ENCODE measurements at places on chromosomes 3 and 15.

GRCh38 chr3:176932433-176932832 lies 264.8 kb downstream of the TBL1XR1 start:
- DNase-seq = no peak

- no peak for DNase-seq
Measured at GRCh38 chr3:107976202-107976800, 114.5 kb downstream of the CD47 start.

GRCh38 chr15:88331291-88331690 lies 74.8 kb upstream of the NTRK3 start:
- DNase-seq = peak; percentile 20

GRCh38 chr15:74780523-74781430 lies 1.1 kb upstream of the CSK start:
- no peak for DNase-seq

DNA sequence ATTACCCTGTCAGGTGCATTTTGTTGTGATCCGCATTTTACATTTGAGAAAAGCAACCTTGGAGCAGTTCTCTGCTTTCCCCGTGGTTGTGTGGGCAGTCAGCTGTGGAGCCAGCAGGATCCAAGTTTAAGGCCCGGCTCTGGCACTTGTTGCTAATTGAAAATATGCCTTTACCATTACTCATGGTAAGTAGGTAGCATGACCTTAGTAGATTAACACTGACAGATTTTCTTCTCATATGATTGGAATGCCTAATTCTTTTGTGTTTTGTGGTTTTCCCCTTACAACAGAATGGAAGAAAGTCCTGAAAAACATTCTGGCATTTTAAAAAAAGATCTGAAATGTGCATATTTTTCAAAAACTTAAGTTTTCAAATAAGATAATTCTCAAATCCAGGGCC lies 246.5 kb upstream of the LRRN1 start:
- no peak for DNase-seq

GRCh38 chr3:150077581-150078247 lies 107.0 kb upstream of the PFN2 start:
- peak; percentile 50 for DNase-seq

DNA sequence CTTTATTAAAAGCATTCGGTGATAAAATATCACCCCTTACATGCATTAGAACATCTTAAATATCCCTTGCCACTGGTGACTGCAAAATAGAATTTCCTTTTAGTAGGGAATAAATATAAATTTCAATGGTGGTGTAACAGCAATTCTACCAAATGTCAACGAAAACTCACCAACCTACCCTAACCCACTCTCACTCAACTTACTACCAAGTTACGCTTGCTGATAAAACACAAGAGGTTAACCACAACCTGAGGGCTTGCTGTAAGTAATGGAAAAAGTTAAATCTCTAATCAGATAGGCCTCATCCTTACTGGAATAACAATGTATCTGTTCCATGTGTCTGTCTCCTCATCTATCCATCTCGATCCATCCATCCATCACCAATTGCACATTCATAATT lies 274.7 kb downstream of the FOXP1 start:
- DNase-seq = no peak

DNA sequence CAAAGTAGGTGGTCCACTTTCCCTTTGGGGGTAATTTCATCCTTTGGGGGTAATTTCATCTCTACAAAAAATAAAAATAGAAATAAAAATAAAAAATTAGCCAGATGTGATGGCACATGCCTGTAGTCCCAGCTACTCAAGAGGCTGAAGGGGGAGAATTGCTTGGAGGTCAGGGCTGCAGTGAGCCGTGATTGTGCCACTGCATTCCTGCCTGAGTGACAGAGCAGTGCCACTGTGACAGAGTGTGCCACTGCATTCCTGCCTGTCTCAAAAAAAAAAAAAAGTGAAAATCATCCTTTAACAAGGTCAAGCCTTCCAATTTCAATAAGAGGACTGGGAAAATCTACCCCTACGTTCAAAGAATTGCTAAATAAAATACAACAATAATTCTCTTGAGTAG lies 22.8 kb downstream of the SERP1 start:
- DNase-seq = no peak

GRCh38 chr15:80798911-80799310 lies 19.7 kb downstream of the CEMIP start:
- no peak for DNase-seq

DNA sequence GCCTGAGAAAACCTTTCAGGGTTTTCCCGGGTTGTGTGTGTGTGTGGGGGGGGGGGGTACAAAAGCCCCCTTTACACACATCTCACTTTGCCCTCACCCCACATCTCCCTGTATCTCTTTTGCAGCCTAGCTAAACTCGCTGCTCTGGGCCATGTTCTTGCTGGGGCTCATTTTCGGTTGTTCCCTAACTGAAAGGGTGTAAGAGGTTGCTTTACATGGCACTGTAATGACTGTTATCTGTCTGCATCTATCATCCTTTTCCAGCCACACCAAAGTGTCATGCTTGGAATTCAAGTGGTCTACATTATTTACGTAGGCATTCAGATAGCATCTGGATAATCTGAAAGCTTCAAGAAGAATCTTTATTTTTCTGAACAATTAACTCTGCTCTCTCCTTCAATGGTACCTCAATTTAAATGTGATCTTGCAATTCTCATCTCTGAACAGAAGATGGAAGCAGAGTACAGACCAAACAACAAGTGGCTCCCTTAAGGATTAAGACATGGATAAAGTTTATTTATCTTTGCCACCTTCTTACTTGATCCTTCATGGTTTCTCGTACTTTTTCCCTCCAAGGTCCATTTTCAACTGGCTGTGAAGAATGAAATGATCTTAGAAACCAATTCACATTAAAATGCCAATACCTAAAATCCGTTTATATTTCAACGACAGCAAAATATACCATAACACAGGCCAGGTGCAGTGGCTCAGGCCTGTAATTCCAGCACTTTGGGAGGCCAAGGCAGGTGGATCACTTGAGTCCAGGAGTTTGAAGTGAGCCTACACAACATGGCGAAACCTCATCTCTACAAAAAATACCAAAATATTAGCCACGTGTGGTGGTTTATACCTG lies 34.9 kb downstream of the DCLK3 start:
- peak; percentile 18 for DNase-seq

GRCh38 chr3:162525066-162525742 lies 1028.6 kb downstream of the OTOL1 start:
- no peak for DNase-seq

- DNase-seq = no peak
Measured at GRCh38 chr3:80978216-80978969, 783.1 kb downstream of the GBE1 start.

- no peak for DNase-seq
Measured at GRCh38 chr3:195125646-195126045, 145.3 kb downstream of the XXYLT1 start.

DNA sequence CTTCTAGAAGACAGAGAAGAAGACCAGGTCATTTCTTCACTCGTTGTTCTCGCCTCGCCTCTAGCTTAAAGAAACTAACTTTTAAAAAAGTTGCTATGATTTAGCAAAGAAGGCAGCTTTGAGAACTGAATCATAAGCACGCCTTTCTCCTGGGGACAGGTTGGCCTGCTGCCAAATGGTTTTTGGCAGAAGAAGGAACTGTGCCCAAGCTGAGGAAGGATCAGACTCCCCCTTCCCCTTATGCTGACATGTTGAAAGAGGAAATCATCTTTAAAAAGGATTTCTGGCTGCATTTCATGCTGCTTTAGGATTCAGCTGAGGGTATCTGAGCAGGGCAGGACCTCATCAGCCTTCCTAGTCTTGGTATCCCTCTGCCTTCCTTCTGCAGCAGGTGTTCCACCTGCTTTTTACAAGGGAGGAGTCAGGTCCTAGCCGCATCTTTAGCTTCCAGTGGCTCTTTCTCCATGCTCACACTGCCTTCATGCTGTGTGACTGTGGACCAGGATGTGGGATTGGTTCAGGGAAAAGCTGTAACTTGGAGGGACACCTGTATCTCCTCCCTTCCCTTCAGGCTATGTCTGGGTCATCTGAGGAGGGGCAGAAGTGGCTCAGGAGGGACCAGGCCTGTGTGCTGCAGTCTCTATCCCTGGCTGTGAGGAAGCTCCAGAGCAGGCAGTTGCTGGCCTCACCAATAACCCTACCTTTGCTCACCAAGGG lies 34.1 kb upstream of the HACD2 start:
- DNase-seq = peak; percentile 73

DNA sequence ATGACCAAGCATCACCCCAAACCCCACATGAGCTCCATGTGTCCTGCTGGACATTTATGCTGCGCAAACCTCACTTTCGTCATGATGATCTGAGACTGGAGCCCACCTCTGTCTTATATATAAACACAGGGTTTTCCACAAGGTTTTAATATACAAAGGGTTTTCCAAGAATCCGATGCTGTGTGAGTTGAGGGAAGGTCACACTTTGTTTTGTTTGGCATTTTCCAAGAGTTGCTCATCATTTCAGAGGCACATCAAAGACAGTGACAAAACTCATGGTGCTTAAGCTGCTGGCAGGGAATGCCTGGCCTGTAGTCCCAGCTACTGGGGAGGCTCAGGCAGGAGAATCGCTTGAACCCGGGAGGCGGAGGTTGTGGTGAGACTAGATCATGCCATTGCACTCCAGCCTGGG lies 20.0 kb downstream of the EFCC1 start:
- no peak for DNase-seq

DNA sequence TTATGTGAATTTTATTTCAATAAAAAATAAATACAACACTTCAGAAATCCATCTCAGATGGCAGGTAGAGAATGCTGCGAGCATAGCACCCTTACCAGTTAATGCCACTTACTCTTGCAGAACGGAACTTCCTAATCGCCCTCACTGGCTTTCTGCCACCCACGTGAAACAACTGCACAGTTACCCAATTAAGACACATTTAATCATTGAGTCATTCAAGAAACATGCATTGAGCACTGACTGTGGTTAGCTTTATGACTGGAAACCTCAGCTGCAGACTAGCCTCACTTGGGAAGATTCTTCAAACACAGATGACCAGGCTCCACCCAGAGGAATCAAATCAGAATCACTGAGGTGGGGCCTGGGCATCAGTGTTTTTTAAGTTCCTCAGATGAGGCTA lies 5.6 kb upstream of the MFGE8 start:
- peak; percentile 20 for DNase-seq

GRCh38 chr3:184186184-184186901 lies at the start of gene ABCF3:
ABCF3 (plus strand) TSS chr3:184186199; CDS start chr3:184186208, 9 bp downstream.
- DNase-seq = no peak

DNA sequence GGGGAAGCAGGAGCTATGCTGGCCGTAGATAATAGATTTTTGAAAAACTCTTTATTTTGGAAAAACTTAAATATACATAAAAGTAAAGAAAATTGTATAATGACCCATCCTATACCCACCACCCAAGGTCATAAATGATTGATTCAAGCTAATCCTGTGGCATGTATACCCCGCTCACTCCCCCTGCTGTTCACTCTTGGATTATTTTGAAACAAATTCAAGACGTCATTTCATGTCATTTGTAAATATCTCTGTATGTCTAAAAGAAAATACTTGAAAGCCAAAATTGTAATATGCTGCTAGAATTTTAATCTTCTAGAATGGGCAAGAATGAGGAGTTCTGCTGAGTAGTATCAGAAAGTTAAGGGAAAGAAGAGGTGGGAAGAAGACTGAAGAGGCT lies 241.7 kb downstream of the FEZF2 start:
- no peak for DNase-seq

DNA sequence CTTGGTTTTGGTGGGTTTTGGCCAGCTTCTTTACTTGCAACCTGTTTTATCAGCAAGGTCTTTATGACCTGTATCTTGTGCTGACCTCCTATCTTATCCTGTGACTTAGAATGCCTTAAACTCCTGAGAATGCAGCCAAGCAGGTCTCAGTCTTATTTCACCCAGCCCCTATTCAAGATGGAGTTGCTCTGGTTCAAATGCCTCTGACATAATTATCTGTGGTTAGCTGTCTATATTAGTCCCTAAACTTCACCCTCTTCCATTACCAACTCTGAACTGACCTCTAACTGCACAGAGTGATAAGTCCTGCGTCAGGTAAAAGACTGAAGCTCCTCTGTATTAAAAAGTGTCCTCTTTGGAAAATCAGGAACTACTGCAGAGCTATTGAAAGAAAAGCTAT lies 61.9 kb upstream of the CD96 start:
- DNase-seq = no peak

DNA sequence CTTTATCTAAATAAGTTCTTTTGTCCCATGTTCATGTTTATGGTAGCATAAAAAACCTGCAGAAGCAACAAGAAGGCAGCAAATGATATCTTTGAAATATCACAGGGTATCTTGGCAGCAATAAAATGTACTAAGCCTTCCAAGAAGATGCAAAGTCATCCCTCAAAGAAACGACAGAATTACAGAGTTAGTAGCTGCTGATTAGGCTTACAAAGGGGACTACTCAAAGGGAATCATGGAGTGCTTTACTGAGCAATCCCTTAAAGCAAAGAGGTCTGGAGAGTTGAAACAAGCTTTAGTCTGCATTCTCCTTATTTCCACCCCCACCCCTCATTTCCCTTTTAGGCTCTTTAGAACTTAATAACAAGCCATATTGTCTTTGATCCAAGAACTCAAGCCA lies 935.0 kb downstream of the SQOR start:
- DNase-seq = no peak

DNA sequence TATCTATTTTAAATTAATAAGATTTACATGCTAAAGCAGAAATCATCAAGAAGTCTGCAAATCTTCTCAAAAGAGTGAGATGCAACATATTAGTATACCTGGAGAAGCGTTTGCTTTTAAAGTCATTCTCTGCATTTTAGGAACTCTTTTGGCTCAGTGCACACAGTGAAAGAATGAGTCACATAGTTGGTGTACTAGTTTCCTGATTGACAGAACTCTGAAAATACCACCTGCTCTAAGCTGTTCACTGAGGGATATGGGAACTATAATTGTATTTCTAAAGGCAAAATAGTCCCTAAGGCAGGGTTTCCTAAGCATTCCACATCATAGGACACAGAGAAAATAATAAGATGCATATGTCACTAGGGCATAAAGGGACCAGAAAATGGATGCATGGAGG lies 838.5 kb downstream of the DIPK2A start:
- no peak for DNase-seq

GRCh38 chr15:68335251-68335650 lies 57.7 kb downstream of the FEM1B start:
- DNase-seq = peak; percentile 73

- DNase-seq = no peak
Measured at GRCh38 chr3:20280257-20280656, 94.3 kb upstream of the SGO1 start.

GRCh38 chr15:35663956-35664355 lies 118.0 kb upstream of the DPH6 start:
- DNase-seq = no peak

DNA sequence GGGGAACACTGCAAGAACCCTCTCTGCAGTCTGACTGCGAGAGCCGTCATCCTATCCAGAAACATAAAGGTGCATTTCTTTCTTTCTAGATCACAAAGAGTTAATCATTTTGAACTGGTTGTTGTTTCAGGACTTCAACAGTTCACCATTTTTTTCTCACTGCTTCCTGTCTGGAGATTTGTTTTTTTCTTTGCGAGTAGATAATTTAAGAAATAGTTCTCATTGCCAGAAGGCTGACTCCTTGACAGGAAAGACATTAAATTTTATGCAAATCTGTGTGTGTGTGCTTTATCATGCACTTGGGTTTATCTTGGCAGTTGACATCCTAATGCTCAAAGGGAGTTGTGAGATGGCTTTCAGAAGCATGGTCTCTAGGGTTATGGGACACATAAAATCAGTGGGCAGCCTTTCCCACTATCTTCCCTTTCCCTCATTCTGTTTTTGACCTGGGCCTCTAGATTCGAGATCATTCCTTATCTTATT lies 123.5 kb upstream of the TBL1XR1 start:
- no peak for DNase-seq

GRCh38 chr3:188604651-188605050 lies 450.7 kb downstream of the LPP start:
- DNase-seq = no peak
